CD4-positive, alpha-beta T cell treated with Interleukin-1 beta for 1 hour (primary cell): ENCODE measurements at places on chromosomes 12 and 14.

DNA sequence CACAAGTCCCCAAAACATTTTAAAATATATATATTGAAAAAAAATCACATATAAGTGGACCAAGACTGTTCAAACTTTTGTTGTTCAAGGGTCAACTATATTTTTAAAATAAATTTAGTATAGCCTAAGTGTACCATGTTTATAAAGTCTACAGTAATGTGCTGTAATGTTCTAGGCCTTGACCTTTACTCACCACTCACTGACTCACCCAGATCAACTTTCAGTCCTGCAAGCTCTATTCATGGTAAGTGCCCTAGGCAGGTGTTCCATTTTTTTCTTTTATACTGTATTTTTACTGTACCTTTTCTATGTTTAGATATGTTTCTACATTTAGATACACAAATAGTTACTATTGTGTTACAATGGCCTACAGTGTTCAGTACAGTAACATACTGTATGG is 23.4 kb upstream of the TMTC1 start:
- DNase-seq = no peak

DNA sequence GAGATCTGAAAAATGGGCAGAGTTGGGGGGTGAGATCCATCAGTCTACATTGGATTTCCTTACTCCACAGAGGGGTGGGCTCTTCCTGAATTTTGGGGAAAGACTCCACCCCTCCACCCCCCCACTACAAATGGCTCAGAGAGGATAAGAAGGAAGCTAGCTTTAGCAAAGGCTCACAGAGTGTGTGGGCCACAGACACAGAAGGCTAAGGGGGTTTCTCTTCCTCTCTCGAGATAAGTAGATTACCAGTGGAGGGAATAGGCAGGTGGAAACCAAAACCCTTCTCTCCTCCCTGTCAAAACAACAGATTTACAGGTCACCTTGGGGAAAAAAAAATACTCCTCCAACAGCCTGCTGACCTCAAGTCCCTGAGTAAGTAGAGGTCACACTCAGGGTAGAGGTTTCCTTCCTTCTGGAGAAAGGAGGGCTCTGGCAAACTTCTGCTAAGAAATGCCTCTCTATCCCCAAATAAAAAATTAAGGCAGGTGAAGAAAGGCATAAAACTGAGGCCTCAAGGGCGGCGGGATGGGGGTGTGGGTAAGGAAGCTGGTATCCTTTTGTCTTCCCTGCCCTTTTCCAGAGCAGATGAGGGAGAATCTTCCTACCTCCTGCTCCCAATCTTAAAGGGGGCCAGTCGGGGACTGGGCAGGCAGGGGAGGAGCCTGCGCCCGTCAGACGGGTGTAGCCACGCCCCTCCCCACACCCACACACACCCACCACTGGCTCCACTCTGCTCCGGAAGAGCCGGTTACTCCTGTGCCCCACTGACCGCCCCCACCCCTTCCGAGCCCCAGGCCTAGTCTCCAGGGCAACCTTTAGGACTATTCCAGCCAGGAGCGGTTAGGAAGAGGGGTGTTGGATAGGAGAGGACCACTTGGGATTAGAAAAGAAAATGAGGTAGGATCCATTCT is 1.9 kb upstream of the BAZ2A start:
- peak; percentile 65 for DNase-seq

DNA sequence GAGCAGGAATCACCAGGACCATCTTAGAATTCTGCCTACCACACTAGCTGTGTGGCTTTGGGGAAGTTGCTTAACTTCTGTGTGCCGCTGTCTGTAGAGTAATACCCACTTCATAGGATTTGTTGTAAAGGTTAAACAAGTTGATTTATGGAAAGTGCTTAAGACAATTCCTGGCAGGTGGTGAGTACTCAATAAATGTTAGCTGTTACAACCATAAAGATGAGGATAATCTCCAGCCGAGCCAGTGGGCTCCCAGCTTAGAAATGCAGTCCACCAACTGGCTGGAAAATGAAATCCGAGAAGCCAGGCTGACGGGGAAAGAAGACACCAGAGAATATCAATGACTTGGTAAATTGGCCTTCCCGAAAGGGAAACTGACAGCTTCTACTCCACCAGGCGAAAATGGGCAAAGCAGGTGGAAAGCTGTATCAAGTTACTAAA is 173.5 kb downstream of the CHST11 start:
- no peak for DNase-seq

GRCh38 chr12:113271466-113271852 is 50.2 kb downstream of the TPCN1 start:
- DNase-seq = no peak

- no peak for DNase-seq
Measured at GRCh38 chr12:76920172-76921099, 41.6 kb upstream of the CSRP2 start.

DNA sequence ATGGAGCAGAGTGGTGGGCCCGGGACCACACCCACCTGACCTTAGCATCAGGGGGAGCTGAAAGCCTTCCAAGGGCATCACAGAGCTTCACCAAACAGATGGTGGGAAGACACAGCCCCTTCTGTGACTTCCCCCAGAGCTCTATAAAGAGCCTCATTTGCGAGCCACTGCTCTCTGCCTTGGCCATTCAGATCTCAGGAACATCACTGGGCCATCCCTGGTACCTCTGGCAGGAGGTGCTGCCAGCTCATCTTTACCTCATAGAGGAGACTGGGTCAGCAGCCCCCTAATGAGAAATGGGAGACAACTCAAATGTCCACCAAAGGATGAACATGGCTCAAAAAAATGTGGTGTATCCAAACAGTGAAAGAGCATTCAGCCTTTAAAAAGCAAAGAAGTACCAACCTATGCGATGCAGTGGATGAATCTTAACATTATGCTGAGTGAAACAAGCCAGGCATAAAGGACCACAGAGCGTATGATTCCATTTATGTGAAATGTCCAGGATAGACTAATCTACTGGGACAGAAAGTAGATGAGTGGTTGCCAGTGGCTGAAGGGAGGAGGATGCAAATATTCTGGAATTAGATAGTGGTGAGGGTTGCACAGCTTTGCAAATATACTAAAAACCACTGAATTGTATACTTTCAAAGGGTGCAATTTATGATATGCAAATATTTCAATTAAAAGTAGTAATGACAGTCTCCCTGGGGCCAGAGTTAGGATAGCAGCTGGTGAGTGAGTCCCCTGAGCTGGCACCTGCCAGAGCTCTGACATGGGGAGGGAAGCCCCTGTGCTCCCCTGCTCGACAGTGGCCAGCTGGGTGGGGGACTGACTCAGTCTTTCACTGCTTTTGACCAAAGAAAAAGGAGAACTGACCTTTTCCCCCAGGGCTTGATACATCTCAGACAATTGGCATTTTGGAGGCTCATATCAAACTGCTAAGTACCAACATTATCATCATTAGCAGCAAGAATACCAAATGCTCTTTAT is 116.6 kb downstream of the GCH1 start:
- no peak for DNase-seq

DNA sequence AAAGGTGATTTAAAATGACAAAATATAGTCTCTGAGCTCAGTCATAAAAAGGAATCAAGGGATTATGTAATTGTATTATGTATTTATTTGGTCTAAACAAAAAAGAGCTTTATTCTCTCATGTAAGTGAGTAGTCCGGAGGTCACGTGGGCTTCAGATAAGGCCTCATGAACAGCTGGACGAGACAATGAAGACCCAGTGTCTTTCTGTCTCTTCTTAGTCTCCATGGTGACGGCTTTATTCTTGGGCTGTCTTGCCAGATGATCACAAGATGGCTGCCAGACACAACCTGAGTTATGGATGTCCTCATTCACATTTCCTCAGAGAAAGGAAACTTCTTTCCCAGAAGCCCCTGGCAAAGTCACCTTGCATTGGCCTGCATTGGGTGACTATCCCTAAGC is 98.6 kb downstream of the ARF6 start:
- DNase-seq = no peak

DNA sequence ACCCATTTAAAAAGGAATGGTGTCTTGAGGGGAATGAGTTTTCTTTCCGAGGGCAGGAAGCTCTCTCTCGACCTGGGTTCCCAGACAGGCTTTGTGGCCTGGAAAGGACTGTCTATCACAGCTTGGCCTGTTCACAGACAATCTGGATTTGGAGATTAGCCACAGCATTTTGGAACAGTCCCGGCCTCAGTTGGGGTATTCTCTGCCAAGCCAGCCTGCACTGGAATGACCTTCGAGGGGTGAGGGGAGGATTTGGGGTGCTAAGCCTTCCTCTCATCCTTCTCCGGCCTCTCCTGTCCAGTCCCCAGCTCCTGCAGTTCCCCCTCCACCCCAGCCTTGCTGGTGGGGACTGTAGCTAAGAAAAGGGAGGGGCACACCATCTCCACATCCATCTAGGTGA is 13.0 kb downstream of the TBX5 start:
- DNase-seq = no peak
